Stimulated activated naive CD4-positive, alpha-beta T cell treated with Interleukin-2 at 50 U/mL for 16 hours (primary cell): ENCODE measurements at places on chromosomes 2 and 18.
A peak's percentile ranks its signal among the peaks of the same experiment; 100 is the strongest.

GRCh38 chr2:27640722-27641245, 11.9 kb downstream of the GPN1 start:
- DNase-seq = no peak

DNA sequence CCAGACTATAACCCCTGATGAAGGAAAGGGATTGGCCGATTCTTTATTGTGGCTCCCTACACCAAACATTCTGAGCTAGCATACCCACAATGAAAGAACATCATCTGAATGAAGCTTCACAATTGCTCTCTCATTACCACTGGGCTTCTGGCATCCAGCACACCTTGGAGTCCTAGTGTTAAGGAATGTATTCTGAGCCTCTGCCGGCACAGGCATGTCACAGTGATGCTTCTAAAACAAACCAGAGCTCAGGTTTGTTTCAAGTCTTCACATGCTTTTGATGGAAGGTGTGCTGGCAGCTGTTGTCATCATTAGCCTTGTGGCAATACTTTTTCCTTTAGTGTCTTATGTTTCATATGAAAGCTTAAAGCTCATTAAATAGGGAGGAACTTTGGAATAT, 76.3 kb upstream of the RBBP8 start:
- DNase-seq = no peak

GRCh38 chr18:36481201-36481657, 183.7 kb downstream of the FHOD3 start:
- no peak for DNase-seq

DNA sequence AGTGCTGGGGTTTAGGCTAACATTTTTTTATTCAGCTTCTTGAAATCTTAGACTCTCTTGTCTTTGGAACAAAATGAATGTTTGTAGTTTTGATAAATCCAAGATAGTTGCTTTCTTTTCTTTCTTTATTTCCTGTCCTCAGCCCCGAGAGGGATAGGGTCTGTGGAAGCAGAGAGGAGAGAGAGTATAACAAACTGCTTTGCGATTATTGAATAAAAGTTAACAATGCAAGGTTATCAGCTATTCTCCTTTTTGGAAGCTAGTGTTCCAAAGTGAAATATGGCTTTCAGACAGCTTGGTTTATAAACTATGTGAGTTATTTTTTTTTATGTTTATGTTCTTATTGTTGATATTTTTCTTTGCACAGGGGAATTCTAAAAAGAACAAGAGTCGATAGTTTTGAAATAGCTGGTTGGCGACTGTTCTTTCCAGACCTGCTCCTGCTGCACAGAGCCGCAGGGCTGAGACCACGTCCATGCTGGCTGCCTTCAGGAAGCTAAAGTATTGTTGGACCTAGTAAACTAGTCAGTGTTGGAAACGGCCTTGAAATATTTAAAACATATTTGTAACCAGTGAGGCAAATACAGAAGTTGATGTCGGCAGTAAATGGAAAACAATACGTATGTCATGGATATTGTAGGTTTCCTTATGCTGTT, 15.5 kb upstream of the STON1 start:
- no peak for DNase-seq

DNA sequence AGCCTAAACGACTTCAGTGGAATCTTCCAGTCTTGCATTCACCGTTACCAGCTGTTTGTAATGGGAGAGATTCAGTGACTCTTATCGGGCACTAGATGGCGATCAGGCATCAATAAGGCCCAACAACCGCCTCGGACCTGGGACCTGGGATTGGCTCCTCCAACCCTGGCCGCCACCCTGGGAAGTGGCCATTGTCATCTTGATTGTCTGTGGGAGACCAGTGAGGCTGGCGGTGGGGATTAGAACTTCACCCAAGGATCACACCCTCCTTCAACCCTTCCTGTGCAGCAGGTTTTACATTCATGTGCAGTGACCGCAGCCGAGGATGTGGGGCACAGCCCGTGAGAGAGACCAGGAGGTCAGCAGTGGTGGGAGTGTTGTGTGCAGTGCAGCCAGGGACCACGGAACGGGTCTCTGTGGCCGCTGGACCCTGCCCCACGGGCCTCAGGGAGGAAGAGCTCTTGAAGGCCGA, 85.3 kb downstream of the SPP2 start:
- peak; percentile 17 for DNase-seq

DNA sequence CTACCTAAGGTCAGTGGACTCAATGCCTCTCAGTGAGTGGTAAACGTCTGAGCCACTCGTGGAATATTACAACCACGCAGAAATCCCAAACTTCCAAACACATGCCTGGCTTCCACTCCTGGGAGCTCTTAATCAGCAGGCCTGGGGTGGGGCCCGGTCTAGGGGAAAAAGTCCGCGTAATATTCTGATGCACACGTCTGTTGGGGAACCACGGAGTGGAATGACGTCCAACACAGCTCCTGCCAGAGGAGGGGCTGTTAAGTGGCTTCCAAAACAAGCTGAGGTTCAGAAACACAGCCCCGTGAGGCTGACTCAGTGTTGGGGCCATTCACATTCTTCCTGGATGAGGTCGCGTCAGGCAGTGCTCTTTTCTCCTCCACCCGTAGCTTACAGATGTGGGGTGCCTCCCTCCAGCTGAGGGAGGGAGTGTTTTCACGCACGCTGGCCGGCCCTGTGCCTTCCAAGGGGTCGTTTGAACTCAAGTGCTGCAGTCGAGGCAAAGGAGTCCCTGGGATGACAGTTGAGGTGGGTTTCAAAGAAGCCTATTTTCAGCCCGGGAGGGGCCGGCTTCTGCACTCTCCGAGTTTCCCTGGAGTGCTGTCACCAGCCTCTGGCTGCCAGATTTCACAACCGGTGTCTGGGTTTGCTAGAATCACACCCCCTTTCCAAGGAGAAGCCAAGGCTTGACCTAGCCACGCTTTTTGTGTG, 73.1 kb downstream of the ACKR3 start:
- no peak for DNase-seq
